Stimulated activated CD4-positive, alpha-beta T cell treated with anti-CD3 and anti-CD28 coated beads, Interleukin-4, amount 100 ng/mL, for 48 hours (primary cell): ENCODE measurements at places on chromosomes 5 and 9.

- DNase-seq, result peak; percentile 55
These were observed 11.1 kb downstream of the GRIN1 start for GRCh38 chr9:137149942-137150616.

GRCh38 chr5:32388432-32389129 is 56.0 kb downstream of the ZFR start:
- no peak for DNase-seq

- DNase-seq, result no peak
These were observed 109.7 kb upstream of the PCA3 start for GRCh38 chr9:76654575-76654974.

DNA sequence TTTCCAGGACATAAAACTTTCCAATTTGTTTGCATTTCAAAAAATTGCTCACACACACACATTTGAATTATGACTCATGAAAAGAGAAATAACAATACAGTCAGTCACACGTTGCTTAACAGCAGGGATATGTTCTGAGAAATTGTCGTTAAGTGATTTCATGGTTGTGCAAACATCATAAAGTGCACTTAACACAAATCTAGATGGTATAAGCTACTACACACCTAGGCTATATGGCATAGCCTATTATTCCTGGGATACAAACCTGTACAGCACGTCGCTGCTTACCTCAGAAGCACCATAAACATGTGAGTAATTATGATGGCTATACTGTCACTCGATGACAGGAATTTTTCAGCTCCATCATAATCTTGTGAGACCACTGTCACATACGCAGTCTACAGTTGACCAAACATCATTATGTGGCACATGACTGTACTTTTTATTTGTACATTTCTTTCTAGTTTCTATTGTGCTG is 378.2 kb downstream of the ACTL7B start:
- no peak for DNase-seq

GRCh38 chr9:69822116-69822750 is 1.6 kb downstream of the CFAP95 start:
- no peak for DNase-seq

DNA sequence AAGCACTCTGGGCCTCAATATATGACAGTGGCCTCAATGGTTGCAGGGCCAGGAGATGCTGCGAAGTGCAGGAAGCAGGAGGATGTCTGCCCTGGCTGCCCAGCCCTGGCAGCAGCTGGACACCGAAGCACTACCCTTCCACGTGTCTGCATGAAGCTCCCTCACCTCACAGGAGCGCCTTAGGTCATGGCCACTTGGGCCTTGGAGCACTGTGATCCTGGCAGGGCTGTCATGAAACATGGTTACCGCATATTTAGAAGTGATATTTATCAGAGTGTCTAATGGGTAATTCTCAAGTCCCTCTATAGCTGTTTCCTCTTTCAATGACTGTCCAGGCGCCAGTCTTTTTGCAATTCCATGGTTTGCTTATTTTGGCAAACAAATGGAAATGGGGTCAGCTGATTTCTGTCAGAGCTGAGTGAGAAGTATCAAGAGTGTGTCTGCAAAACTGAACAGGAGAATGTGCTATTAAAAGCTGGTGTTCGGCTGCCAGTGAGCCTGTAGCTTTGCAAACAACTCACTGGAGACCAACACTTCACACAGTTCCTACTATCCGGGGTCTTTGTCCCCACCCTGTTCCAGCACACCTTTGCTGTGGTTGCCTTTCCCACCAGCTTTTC is 285.9 kb downstream of the KIF4B start:
- DNase-seq, result no peak

- no peak for DNase-seq
These were observed 138.8 kb upstream of the RETREG1 start for GRCh38 chr5:16755641-16756040.

DNA sequence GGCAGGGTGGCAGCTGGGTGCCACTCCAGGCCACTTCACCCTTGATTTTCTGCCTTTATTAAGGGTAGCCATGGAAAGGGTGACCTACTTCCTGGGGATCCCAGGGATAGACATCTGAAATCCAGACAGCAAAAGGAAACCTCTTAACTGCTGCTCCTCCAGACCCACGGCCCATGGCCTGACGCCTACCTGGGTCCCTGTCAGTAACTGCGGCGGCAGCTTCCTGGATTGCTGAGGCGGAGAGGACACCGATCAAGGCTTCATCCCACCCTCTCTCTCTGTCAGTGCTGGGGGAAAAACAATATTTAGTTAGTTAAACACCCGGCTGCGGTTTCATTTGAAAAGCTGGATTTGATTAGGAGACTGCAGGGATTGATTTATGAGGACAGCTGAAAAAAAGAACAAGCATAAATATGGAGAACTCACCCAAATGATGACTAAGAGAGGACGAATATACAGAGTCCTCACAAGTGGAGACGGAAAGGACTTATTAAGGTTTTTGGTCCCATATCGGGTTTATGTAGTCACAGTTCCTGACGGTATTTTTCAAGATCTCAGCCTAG is 158.7 kb upstream of the KLF4 start:
- no peak for DNase-seq

DNA sequence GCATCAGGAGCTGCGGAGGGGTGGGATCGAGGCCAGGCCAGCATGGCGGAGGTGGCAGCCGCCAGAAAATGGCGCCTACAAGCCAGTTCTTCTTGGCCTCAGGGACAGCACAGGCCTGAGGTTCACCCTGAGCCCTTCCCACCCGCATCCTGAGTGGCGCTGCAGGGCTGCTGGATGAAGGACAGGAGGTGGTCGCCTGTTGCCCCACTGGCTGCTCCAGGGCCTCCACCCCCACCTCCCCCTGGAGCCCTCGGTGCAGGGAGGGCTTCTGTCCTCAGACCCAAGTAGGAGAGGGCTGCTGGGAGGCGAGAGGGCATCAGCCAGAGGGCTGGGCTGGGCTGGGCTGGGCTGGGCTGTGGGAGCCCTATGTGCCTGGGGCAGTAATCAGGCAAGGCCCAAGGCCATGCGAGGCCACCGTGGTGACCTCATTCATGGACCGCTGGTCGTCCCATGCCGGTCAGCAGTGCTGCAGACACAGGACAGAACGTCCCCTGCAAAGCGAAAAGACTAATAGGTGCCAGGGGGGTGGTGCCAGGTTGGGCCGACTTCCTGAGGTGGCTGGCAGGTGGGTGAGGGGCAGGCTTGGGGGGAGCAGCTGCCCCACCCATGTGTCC is 13.8 kb downstream of the GPSM1 start:
- DNase-seq, result no peak

DNA sequence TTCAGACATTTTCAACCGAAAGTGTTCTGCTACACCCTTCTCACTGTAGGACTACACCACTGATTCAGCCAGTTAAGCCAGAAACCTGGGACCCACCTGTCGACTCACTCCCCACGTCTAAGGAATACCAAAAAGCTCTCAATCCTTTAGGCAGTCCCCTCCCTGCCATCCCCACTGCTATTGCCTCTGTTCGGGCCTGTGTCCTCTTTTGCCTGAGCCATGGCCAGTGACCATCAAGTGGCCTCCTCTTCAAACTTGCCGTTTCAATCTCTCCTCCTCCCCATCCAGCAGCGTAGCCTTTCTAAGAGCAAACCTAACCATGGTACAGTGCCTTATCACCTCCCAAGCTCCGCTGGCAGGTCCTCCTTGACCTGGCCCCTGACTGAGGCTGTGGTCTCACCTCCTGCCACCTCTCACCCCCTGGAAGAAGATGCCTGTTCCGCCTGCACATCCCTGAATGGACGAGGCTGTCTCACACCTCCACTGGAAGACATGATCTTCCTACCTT is 64.1 kb downstream of the GALNT12 start:
- no peak for DNase-seq

DNA sequence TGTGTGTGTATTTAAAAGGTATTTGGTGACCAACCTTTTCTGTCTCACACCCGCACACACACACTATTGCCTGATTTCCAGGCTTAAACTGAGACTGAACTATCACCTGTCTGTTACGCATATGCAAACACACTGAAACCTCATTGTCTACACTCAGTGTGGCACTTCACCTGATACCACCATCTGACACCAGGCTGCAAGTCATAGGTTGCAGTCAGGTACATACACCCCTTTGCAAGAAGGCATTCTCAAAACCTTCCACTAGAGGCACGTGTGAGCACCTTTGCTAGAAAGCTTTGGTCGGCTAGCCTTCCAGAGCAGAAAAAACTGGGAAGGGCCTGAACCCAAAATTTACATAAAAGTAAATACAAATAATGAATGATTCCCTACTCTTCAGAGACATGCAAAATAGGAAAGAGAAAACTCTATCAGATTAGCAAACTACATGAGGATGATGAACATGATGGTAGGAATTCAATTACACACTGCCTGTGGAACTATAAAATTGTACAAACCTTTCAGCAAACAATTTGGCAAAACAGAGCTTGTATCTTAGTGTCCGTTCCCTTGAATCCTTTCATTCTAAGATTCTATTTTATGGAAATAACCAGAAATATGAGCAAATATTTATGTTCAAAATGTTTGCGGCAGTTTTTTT is 5.9 kb upstream of the FOXD1 start:
- no peak for DNase-seq

- DNase-seq, result peak; percentile 8
These were observed 34.0 kb upstream of the PPP1R2B start for GRCh38 chr5:156815988-156816599.

- DNase-seq, result no peak
These were observed 74.2 kb upstream of the GRAMD2B start for GRCh38 chr5:126348855-126349635.

DNA sequence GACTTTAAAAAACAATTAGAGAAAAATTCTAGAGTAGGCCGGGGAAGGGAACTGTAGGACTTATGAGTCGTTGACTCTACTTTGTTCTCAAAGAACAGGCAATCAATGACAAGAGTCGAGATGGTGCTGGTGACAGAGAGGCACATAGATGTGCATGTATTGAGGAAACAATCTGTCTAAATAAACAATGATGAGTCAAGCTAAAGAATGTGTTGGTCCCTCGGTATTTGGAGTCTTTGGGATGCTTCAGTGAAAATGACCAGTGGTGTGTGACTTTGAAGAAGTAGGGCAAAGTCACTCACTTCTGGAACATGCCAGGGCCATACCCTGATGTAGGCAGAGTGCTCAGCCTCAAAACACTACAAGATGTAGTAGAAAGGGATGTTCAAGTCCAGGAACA is 288.1 kb upstream of the PANK3 start:
- no peak for DNase-seq

- DNase-seq, result no peak
These were observed 198.9 kb upstream of the SLC27A6 start for GRCh38 chr5:128766406-128766805.

DNA sequence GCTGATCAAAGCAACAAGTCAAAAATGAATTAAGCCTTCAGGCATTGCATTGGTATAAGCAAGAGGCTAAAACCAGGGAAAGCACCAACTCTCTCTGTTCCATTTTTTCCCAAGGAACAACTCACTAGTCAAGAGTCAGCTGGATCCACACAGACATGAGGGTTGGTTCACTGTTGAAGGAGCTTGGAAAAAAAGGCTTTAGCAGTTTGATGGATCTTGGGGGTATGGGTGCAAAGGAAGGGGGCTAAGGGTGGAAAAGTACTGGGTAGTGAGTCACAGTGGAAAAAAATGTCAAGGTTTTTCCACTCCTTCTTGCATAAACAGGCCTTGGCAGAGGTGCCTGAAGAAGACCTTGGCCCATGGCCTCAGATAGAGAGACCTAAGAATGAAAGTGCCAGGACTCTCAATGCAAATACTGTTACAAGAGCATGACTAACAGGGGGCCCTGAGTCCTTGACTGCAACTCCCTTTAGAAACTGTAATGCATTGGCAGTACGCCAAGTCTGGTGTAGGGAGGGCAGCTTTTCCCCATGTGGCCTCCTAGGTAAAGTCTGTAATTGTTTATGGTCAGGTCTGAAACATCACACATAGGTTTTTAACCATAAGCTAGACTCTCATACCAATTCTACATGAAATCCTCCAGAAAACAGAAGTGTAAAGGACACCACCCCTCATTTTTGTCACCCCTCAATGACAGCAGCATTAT is 23.7 kb downstream of the ACTL7A start:
- peak; percentile 47 for DNase-seq

- DNase-seq, result no peak
These were observed 19.8 kb upstream of the NUDT12 start for GRCh38 chr5:103582364-103582763.

DNA sequence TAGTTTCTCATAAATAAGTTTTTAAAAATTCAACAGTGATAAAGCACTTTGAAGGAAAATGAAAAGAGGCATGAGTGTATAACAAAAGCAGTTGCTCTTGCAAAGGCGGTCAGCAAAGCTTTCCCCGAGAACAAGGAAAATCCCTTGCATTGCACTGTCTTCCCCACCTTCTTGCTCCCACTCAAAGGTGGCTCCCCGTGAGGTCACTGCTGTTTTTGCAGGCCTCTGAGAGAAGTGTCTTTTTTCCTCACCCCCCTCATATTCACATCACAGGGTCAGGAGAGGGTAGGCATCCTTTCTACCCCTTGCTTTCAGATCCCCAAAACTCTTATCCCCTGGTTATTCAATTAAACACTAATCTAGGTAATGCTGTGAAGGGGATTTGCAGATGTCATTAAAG is 15.2 kb upstream of the SLC36A1 start:
- no peak for DNase-seq

GRCh38 chr5:76256116-76256889 is 146.8 kb upstream of the IQGAP2 start:
- DNase-seq, result peak; percentile 42

- no peak for DNase-seq
These were observed 78.7 kb downstream of the HSPA4 start for GRCh38 chr5:133130387-133131118.

DNA sequence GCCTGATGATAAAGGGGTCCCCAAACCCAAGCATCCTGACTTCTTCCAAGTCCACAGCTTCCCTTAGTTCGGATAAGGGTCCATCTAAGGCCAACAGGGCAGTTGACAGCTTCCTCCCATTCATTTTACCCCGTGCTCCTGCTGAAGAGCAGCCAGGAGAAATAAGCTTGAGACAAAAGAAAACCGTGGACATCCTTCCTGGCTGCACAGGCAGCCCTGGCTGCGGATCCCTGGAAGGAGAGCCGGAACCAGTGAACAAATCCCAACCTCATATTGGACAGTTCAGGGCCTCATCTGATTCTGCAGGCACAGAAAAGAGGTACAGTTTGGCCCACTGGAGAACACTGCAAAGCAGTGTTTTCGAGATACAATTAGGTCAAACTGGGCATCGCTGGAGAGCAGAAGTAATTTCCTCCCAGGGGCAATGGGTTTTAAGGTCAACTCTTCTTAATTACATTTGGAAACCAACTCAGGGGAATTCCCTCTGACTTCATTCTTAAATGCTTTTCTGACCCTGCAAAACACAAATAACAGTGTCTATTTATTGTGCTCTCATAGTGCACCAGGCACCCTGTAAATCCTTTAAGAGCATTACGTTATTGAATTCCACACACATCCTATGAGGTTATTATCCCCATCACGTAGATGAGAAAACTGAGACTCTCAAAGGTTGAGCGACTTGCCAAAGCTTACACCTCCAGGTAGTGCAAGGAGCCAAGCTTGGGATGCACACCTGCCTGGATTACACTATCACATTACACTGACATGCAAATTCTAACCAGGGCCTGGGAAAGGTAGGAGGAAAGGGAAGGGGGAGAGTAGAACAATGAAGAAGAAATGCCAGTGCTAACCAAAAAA is 21.2 kb downstream of the ADAM19 start:
- DNase-seq, result no peak

GRCh38 chr5:110085826-110086225 is 396.1 kb downstream of the MAN2A1 start:
- DNase-seq, result no peak
